Activated T-cell treated with anti-CD3 and anti-CD28 coated beads, Interleukin-2, amount 50 U/mL, for 72 hours (primary cell): ENCODE measurements at places on chromosomes 6 and 20. TPM values are rescaled to one million over a fixed set of nuclear protein-coding genes. Genes with fewer than 3 reads are reported as not detected.

Gene HSPA1L
- total RNA-seq = 3.1 TPM

Gene LY6G6D
- total RNA-seq = not detected

Gene MUC21
- total RNA-seq = not detected

Gene FILIP1
- 0.05 TPM for total RNA-seq

- DNase-seq = no peak
Measured at GRCh38 chr20:47336129-47336754, 20.3 kb downstream of the ZMYND8 start.

DNA sequence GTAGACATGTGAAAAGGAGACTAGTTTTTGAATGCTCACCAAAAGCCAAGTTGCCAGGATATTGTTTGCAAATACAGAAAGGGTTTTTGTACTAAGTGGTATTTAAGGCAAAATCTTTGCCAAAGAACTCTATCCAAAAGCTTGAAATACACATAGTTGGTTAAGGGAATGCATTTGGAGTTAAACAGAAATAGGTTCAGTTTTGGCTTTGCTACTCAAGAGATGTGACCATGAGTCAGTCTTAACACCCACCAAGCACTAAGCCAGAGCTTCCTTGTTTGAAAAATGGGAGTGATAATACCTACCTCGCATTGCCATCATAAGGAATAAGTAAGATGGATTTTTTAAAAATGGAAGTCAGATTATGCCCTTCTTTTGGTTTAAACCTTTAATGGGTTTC lies 191.7 kb upstream of the LAMP5 start:
- DNase-seq = no peak

DNA sequence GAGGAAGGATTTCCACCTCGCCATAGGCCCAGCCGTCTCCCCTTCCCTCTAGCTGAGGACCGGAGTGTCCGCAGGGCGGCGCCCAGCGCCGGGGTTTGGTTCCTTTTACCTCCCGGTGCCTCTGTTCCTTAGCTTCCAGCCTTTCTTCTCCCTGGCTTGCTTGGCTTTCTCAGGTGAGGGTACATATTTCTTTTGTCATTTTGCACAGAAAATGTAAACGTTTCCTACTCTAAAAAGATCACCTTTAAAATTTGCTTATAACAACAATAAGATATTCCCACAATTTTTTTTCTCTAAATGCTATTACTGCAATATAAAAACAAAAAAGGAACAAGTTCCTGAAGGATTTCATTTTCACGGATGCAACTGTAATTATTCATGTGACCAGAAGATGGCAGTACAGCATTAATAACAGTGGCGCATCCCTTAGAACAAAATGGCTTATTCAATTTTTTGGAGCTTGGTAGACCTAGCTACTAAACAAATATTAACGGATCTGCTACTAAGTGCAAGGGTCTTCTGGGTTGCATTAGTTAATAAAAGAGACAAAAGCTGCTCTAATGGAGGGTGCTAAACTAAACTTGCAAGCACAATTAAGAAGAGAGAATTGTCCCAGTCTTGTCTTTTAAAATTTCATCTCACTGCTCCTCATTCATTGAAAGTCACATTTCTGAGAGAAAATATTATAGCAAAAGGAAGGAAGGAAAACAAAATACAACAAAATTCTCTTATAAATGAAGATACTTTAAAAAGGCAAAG lies 172.9 kb downstream of the ADGRG6 start:
- no peak for DNase-seq
